IMR-90 (cell line): ENCODE measurements at places on chromosomes 11 and 22. TPM values are rescaled to one million over a fixed set of nuclear protein-coding genes. Genes with fewer than 3 reads are reported as not detected.

- H3K4me1 ChIP-seq, result peaks cover 57% of the 10 kb centered on the region
- H3K4me3 ChIP-seq, result no peak overlapping the region
- H3K36me3 ChIP-seq, result 0 out of 2 replicates have a peak, but pooled peaks cover 3% of the 10 kb centered on the region
- H3K27me3 ChIP-seq, result no peaks in the 10 kb centered on the region
These were observed 16.5 kb upstream of the CDC42EP2 start for GRCh38 chr11:65298131-65298535.

Gene DGCR6
- 0.54 and 0.56 TPM in 2 replicates for total RNA-seq

Gene SYT8
- not detected in 2 replicates for total RNA-seq

Gene B4GALNT4
- 5.2 and 6.1 TPM in 2 replicates for total RNA-seq

GRCh38 chr22:46029036-46029435, 52.1 kb upstream of the WNT7B start:
- no peak for DNase-seq
- H3K27me3 ChIP-seq, result peaks cover 30% of the 10 kb centered on the region
- no peak overlapping the region for H3K4me3 ChIP-seq
- no peaks in the 10 kb centered on the region for H3K36me3 ChIP-seq
- H3K4me1 ChIP-seq, result peaks cover 1% of the 10 kb centered on the region; the same call in 1 of the 2 replicates

Gene DKK3
- total RNA-seq, result 348 and 453 TPM in 2 replicates

DNA sequence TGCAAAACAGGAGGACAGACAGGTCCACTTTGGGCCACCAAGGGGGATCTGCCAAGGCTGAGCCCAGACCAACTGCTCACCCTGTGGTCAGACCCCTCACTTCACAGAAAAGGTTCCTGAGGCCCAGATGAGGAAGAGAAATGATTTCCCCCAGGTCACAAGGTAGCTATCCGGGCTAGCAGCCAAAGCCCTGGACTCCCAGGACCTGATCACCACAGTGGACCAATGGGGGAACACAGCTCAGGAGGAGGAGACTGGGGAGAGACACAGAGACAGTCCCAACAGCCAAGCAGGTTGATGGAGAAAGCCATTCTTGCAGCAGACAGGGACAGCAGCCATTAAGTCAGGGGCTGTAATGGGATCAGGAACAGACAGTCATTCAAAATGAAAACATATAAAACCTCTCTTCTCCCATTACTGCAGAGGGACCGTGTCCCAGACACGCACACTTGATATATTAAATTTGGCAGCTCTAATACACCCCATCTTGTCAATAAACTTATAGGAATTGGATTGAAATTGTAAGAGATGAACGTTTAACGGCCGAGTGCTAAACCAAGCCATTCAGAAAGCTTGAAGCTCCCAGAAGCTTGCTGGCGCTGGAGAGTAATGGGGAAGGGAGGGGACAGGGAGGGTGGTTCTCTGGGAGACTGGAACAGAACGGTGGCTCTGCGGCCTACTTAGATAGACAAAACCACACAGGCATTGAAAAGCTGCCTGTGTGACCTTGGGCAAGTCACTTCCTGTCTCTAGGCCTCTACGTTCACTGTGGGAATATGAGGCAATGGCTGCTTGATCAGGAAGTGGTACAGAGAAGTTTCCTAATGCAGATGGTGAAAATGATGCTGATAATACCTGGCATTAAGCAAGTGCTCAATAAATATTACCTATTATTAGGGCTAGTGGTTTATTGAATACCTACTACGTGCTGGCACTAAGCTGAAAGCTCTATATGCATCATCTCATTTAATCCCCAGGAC, 16.0 kb downstream of the ZMAT5 start:
- no peaks in the 10 kb centered on the region for H3K27me3 ChIP-seq
- H3K27ac ChIP-seq, result no peak overlapping the region
- peak; percentile 24 for DNase-seq

DNA sequence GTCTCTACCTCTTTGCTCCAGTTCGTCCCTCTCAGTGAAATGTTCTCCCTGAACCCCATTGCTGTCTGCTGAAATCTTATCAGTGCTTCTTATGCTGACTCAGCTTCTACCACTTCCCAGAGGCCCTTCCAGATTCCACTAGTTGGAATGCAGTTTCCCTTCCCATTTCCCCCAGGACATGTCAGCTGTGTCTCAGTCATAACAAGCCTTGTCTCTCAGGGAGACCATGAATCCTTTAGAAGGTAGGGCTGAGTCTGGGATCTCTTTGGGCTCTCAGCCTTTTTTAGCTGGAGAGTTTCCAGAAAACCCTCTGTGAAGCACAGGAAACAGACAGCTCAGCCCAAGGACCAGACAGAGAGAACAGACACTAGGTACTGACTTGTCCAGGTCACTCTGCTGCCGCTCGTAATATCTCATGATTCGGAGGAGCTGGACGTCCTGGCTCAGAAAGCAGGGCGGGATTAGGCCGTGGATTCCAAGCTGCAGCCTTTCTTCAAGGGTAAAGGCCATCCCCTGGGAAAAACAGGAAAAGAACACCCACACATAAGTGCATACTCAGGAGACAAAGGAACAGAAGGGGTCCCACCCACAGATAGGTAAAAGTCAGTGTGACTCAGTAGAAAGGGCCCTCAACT, 113.0 kb downstream of the ME3 start:
- no peaks in the 10 kb centered on the region for H3K36me3 ChIP-seq
- peak; percentile 78 for DNase-seq
- peaks cover 8% of the 10 kb centered on the region for H3K4me1 ChIP-seq
- no peaks in the 10 kb centered on the region for H3K27me3 ChIP-seq

Gene MAP6
- 2.5 and 3.0 TPM in 2 replicates for total RNA-seq

- peaks cover 3% of the 10 kb centered on the region; the same call in 1 of the 2 replicates for H3K27me3 ChIP-seq
- H3K4me3 ChIP-seq, result no peak overlapping the region
- no peaks in the 10 kb centered on the region for H3K36me3 ChIP-seq
These were observed 34.3 kb downstream of the ETS1 start for GRCh38 chr11:128552783-128553661.

- peak; percentile 5 for DNase-seq
- peaks cover 2% of the 10 kb centered on the region; the same call in 1 of the 2 replicates for H3K36me3 ChIP-seq
- peak overlapping the region; percentile 83 for H3K4me3 ChIP-seq
These were observed 576 bp upstream of the SC5D start for GRCh38 chr11:121291896-121292494.

DNA sequence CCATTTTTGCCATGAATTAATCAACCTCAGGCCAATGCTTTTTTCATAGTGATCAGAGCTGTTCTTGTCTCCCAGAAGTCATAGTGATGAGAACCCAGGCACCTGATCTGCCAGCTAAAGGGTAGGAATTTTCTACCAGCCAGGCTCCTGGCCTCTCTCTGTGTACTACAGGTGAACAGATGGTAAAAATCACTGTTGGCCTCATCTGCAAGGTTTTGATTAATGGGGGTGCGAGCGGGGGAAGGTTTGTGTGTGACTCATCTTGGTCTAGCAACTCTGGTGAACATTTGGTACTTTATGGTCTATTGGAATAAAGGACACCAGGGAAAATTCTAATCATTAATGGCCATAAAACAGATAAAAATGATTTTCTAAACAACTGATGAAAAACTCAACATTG, 14.4 kb upstream of the APOL4 start:
- no peaks in the 10 kb centered on the region for H3K36me3 ChIP-seq
- peaks cover 3% of the 10 kb centered on the region; the same call in 1 of the 2 replicates for H3K4me1 ChIP-seq
- peaks cover 53% of the 10 kb centered on the region for H3K27me3 ChIP-seq
- no peak overlapping the region for H3K27ac ChIP-seq
- no peak for DNase-seq

- no peak overlapping the region for H3K27ac ChIP-seq
- no peaks in the 10 kb centered on the region for H3K4me1 ChIP-seq
- H3K4me3 ChIP-seq, result no peak overlapping the region
- no peaks in the 10 kb centered on the region for H3K27me3 ChIP-seq
- H3K36me3 ChIP-seq, result no peaks in the 10 kb centered on the region
These were observed 74.2 kb downstream of the DCDC1 start for GRCh38 chr11:31295308-31295707.

- no peak overlapping the region for H3K4me3 ChIP-seq
- no peaks in the 10 kb centered on the region for H3K36me3 ChIP-seq
- H3K4me1 ChIP-seq, result peaks cover 4% of the 10 kb centered on the region; the same call in 1 of the 2 replicates
- H3K27ac ChIP-seq, result no peak overlapping the region
- no peak for DNase-seq
These were observed 101.6 kb upstream of the CARD18 start for GRCh38 chr11:105241136-105241535.

GRCh38 chr11:118430956-118431355, 5.3 kb upstream of the KMT2A start:
- H3K4me3 ChIP-seq, result no peak overlapping the region
- DNase-seq, result no peak
- no peak overlapping the region for H3K27ac ChIP-seq
- peaks cover 4% of the 10 kb centered on the region for H3K4me1 ChIP-seq
- no peaks in the 10 kb centered on the region for H3K27me3 ChIP-seq

DNA sequence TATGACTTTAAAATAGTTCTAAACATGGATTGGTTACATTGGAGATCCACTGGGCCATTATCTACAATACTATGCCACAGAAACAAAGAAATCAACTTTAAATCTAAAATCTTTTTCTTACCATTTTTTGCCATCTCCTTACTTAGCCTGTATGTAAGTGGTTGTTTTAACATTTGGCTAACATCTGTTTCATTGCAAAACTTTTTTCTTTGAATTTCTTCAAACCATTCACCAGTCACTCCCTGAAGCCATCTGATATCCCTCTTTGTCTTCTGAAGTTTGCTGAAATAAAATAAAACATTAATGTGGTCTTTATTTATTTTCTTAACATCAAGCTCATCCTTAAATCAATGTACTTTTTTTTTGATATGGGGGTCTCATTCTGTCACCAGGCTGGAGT, 43.3 kb upstream of the POGLUT3 start:
- H3K4me1 ChIP-seq, result no peaks in the 10 kb centered on the region; the same call in none of the 2 replicates
- H3K27me3 ChIP-seq, result no peaks in the 10 kb centered on the region; the same call in 1 of the 2 replicates
- H3K27ac ChIP-seq, result no peak overlapping the region
- H3K36me3 ChIP-seq, result no peaks in the 10 kb centered on the region
- DNase-seq, result no peak

DNA sequence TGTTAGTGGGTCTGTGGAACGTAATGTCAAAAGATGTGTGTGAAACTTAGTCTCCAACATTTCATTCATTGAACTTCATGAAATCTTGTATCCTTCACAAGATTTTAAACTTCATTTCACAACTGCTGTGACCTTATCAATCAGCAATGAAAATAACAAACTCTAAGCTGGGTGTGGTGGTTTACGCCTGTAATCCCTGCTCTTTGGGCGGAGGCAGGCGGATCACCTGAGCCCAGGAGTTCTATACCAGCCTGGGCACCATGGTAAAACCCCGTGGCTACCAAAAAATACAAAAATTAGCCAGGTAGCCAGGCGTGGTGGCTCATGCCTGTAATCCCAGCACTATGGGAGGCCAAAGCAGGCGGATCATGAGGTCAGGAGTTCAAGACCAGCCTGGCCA, 5.1 kb downstream of the CHKA start:
- no peak overlapping the region for H3K4me3 ChIP-seq
- no peak overlapping the region for H3K27ac ChIP-seq
- no peaks in the 10 kb centered on the region for H3K27me3 ChIP-seq
- H3K4me1 ChIP-seq, result peaks cover 7% of the 10 kb centered on the region
- no peak for DNase-seq
- H3K36me3 ChIP-seq, result no peaks in the 10 kb centered on the region

DNA sequence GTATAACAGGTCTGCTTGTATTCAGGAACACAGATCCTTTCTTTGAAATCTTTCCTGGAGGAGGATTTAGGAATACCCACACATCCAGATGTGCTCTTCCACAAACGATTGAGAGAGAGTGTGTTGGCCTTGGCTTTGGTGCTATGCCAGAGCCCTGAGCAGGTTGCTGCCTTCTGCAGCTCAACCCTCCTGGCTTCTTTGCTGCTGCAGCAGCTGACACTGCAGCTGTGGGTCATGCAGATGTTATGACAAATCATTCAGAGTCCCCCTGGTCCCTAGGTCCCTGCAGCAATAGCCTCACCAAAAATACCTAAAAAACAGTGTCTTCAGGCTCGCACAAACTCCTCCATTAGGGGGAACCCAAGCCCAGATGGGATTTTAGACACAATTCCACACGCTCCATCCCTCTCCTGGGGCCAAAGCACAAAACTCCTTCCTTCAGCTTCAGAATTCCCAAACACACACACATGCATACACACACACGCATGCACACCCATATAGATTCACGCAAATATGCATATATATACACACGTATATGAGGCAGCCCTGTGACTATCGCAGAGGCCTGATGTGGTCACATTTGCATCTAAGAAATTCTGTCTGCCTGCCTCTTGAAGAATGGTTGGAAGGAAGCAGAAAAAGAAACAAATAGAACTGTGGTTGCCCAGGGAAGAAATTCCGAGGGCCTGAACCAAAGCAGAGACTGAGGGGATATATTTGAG, 35.4 kb downstream of the SLN start:
- H3K4me1 ChIP-seq, result no peaks in the 10 kb centered on the region
- no peak overlapping the region for H3K27ac ChIP-seq
- no peak overlapping the region for H3K4me3 ChIP-seq
- H3K27me3 ChIP-seq, result peaks cover 12% of the 10 kb centered on the region
- no peaks in the 10 kb centered on the region for H3K36me3 ChIP-seq

- no peaks in the 10 kb centered on the region for H3K36me3 ChIP-seq
- no peak overlapping the region for H3K4me3 ChIP-seq
- no peaks in the 10 kb centered on the region for H3K27me3 ChIP-seq
- no peak overlapping the region for H3K27ac ChIP-seq
- no peak for DNase-seq
These were observed 129.1 kb downstream of the APOL5 start for GRCh38 chr22:35846804-35847203.

Gene ROM1
- 2.2 TPM in 2 replicates for total RNA-seq

GRCh38 chr11:22476589-22476988, 138.4 kb downstream of the SLC17A6 start:
- no peak for DNase-seq
- H3K27ac ChIP-seq, result no peak overlapping the region
- no peaks in the 10 kb centered on the region for H3K4me1 ChIP-seq
- no peaks in the 10 kb centered on the region for H3K36me3 ChIP-seq
- H3K4me3 ChIP-seq, result no peak overlapping the region

- H3K36me3 ChIP-seq, result peaks cover 51% of the 10 kb centered on the region
- peaks cover 2% of the 10 kb centered on the region; the same call in 1 of the 2 replicates for H3K4me1 ChIP-seq
- H3K27me3 ChIP-seq, result no peaks in the 10 kb centered on the region
These were observed 6.6 kb downstream of the DPF2 start for GRCh38 chr11:65340226-65340625.

- no peaks in the 10 kb centered on the region for H3K27me3 ChIP-seq
- H3K4me3 ChIP-seq, result no peak overlapping the region
- no peak for DNase-seq
- H3K36me3 ChIP-seq, result peaks cover 2% of the 10 kb centered on the region; the same call in 1 of the 2 replicates
These were observed 108.4 kb downstream of the SHANK2 start for GRCh38 chr11:71144010-71144409.

DNA sequence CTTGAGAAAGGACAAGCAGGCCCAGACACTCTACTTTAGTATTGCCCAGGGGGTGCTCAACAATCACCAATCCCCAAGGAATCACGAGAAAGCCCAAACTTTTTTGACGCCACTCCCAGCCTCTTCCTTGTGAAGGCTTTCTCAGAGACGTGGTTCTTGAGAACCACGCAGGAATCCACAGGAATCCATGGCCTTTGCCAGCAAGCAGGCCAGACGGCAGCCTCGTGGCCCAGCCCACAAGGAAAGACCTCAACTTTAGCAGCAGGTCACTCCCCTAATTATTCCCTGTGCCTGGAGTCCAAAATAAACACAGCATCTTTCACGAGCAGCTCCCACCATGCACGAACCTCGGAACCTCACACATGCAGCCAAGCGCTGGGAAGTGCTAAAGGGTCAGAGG, 104.2 kb downstream of the WT1 start:
- H3K4me1 ChIP-seq, result no peaks in the 10 kb centered on the region
- H3K36me3 ChIP-seq, result no peaks in the 10 kb centered on the region
- DNase-seq, result no peak
- H3K27ac ChIP-seq, result no peak overlapping the region
- H3K27me3 ChIP-seq, result peaks cover 7% of the 10 kb centered on the region
- H3K4me3 ChIP-seq, result no peak overlapping the region
